Sigmoid colon (tissue), 7 donors: ENCODE measurements at places on chromosomes 1 and 21.

GRCh38 chr21:42250422-42251403 lies 31.8 kb downstream of the ABCG1 start:
- DNase-seq, result no peak

GRCh38 chr1:217039926-217040325 lies 316.7 kb upstream of the ESRRG start:
- DNase-seq, result no peak

DNA sequence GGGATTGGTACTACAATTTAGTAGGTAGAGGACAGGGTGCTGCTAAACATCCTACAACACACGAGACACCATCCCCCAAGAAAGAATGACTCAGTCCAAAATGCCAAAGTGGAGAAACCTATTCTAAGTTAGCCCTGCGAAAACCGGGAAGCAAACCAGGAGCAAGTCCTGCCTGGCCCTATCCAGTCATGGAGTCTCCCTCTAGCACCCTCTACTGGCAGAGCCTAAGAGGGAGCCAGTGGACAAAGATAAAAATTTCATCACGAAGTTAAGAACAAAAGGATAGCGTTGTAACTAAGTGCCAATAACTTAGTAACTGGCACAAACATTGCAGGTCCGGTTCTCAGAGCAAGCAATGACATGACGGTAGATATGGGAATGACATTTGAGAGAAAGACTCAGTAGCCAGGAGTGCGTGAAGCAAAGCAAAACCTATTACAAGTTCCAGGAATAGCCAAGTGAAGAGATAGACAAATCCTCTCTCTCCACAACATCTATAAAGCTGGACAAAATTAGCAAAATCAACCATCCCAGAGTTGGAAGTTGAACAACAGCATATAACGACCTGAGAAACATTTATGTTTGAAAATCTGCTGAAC lies 383.5 kb downstream of the OMA1 start:
- peak; percentile 66 for DNase-seq

GRCh38 chr1:32337855-32338636 lies 2.0 kb upstream of the MARCKSL1 start:
- no peak for DNase-seq

- DNase-seq, result no peak
Measured at GRCh38 chr21:36806103-36806502, 107.2 kb downstream of the SIM2 start.

GRCh38 chr1:59178339-59179187 lies 118.3 kb upstream of the FGGY start:
- DNase-seq, result peak; percentile 83

DNA sequence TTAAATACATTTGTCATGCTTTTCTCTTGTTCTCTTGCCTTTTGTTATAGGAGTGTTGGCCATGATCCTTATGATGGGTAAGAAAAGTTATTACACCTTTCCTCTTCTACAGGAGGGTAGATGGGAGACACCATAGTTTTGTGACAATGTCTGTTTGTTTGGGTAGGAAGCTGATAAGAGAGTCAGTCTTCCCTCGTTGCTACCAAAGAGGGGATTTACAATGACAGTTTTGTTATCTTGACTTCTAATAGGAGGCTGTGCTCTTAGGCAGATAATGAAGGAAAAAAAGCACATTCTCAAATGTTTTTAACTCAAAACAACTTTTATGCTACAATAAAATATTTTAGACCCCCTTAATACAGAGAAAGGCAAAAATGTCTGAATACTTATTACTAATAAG lies 48.0 kb upstream of the WLS start:
- DNase-seq, result no peak

DNA sequence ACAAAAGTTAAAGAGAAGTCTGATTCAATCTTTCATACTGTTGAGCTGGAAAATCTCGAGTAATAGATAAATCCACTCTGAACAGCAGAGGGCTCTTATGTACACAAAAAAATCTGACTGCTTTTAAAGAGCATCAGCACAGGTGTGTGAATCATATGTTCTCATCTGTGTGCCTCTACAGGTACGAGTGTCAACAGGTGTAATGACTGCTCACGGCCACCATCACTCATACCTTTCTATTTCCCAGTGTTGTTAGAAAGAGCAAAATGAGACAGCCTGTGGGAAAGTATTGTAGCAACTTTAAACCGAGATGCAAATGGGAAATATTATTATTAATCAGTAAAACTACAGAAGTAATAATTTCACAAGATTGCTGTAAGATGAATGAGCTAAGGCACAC lies 49.0 kb upstream of the SCAF4 start:
- no peak for DNase-seq

DNA sequence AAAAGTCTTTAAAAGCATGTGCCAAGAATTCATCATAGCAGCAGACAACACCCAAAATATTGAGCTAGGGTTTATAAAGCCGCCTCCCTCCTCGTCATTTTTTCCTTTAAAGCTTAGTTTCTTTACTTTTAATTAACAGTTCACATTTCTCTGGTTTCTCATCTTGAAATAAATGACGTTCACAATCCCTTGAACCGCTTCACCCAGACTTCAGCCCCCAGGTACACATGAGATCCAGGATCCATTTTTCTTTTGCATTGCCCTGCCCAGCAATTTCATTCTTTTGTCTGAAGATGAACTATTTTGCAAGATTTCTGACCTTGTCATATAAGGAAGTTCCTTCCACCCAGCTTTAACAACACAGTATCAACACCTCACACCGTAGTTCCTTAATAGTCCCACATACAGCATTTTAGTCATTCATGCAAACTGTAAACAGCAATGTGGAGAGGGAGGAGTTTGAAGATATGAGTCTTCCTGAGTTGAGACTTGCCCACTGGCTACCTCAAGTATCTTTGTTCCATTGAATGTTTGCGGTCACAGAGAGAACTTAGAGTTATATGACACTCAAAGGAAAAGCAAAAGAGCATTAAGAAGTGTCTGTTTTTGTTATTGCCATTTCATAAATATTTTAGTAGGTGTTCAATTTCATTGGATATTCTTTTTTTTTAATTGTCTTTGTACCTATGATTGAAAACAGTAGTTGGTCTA lies 35.3 kb upstream of the CACYBP start:
- no peak for DNase-seq

GRCh38 chr1:151284013-151284577 lies 2.0 kb downstream of the ZNF687 start:
- no peak for DNase-seq

DNA sequence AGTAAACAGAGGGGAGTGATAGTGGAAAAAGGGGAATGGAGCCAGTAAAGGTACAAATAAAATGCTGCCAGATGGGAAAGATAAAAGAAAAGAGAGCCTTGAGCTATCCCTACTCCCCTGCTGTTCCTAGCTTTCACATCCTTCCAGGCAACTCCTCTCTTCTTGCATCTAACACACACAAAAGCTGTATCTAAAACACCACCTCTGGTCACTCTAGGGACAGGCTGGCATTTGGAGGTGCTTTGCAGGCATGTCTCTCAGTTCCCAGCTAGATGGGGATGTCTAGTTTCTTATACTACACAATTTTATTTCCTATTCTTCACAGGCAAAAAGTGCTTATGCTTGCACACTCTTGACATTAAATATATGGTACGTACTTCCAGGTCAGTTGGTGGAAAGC lies 185.1 kb upstream of the ST6GALNAC5 start:
- no peak for DNase-seq

- DNase-seq, result no peak
Measured at GRCh38 chr1:2492091-2492490, 16.0 kb downstream of the PLCH2 start.

DNA sequence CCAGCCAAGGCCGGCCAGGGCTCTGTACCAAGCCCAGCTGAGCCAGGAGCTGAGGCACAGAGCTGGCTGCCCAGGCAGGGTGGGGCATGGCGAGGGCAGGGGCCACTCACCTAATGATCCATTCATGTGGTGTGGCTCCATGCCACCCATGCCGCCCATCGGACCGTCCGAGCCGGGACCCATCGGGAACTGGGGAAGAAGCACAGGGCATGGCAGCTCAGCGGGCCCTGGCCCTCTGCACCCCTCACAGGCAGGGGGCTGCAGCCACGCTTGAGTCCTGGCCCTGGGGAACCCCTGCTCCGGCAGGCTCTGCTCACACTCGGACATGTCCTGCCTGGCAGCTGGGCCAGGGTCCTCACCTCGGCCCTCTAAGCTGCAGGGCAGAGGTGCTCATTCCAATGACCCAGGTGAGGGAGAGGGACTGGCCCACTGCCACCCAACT lies 28.7 kb downstream of the MRPL37 start:
- no peak for DNase-seq

GRCh38 chr1:54256522-54257345 lies 56.8 kb downstream of the MRPL37 start:
- no peak for DNase-seq

- no peak for DNase-seq
Measured at GRCh38 chr1:72693899-72694298, 411.6 kb upstream of the NEGR1 start.

DNA sequence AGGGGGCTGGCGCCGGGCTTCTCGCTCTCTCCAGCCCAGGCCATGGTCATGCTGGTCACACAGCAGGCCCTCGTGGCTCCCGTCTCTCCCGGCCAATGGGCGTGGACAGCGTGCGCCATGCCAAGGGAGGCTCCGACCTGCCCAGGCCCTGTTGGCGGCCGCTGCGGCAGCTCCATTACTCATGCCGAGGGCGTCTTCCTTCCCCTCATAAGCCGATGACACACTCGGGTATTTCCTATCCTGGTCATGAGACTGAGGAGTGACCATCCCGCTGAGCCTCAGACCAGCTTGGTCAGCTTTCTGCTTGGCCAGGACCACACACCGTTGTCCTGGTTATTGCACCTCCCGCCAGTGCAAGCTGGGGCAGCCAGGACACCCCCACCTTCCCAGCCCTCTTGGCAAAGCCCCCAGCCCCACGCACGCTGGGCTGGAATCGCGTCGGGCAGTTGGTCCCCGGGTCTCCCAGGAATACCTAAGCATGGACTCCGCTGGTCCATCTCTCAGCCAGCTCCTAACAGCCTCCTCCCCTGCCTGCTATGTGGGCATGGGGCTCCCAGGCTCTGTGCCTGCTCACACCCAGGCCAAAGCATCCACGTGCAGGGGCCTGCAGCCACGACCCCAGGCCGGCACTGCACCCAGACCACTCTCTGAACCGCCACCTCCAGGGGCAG lies 49.8 kb downstream of the ARHGEF16 start:
- peak; percentile 84 for DNase-seq

DNA sequence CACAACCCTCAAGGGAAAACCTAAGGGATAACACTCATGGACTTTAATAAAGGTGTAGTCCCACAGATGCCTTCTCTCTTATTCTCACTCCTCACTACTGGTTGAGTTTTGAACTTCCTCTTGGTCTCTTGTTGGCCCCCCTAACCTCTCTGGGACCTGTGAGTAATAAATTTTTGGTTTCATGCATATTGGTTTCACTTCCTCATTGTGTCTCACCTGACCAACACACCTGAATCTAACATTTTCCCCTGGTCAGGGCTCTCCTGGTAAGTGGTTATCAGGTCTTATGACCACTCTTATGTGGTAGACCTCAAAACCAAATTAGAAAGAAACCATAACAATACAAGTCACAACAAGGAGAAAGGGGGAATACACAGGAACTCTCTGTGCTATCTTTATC lies 60.5 kb upstream of the PRMT6 start:
- DNase-seq, result no peak

DNA sequence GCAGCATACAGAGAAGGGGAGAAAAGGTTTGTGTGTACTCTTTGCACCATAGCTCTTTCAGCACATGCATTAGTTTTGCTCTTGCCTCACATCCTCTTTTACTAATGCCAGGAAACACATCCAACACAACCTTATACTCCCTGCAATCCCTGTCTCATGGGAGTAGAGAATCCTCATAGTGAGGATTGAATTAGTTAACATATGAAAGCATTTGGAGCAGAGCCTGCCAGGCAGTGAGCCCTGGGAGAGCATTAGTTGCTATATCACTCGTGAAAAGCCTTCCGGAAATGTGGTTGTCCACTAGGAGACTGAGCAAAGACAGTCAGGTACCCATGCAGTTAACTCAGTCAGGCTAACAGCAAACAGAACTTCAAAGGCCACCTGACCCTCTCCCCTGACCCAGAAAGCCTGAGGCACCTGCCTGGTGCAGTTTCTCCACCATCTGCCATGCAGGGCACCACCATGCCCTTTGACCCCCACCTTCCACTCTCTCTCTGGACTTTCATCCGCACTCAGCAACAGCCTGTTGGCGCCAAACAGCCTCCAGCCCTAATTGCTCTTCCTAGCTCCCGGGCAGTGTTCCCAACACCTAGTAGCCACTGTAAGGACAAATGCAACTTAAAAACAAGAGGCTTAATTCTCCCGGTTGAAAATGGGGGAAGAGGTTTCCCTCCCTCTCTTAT lies 14.9 kb upstream of the AGT start:
- DNase-seq, result no peak

DNA sequence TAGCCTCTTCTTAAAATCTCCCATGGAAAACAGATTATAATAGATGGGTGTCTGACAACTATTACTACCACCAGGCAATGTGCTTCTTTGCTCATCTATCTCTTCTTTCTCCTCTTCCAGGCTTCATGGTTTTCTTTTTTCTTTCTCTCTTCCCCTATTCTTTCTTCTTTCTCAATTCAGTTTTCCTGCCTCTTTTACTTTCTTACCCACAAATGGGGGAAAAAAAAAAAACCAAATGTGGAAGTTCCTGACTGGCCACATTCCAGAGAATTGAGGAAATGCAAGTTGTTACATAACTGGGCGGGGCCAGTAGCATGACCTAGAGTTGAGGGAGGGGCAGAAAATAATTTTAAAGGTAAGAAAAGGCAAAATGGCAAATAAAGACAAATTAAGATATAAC lies 10.9 kb upstream of the SMG7 start:
- no peak for DNase-seq

DNA sequence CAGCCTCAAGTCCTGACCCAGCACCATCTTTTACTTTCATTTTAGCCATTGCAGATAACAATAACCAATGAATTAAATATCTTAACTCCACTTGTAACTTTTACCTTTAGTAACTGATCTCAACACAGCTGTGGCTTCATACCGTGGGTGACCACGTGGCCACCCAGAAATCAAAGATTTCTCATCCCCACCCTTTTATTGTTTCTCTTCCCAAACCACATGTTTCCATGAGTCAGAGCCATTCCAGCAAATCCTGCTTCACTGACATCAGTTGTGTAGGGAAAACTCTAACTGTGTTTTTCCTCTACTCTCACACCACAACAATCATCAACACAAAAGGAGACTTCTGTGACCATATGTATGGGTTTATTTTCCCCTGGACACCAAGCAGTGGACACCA lies 25.1 kb upstream of the BRDT start:
- no peak for DNase-seq

- DNase-seq, result no peak
Measured at GRCh38 chr1:245085508-245086095, 69.2 kb upstream of the KIF26B start.

- no peak for DNase-seq
Measured at GRCh38 chr1:230857822-230858221, 10.5 kb downstream of the C1orf198 start.

GRCh38 chr1:222331340-222331739 lies 216.6 kb downstream of the HHIPL2 start:
- DNase-seq, result no peak

GRCh38 chr1:25540750-25541342 lies 2.6 kb upstream of the LDLRAP1 start:
- no peak for DNase-seq

- no peak for DNase-seq
Measured at GRCh38 chr1:107318932-107319331, 178.1 kb downstream of the NTNG1 start.

GRCh38 chr1:210447456-210448057 lies 118.9 kb downstream of the HHAT start:
- DNase-seq, result no peak
